ENCODE measurements at places on chromosomes 13 and 19.
A peak's percentile ranks its signal among the peaks of the same experiment; 100 is the strongest.

- DNase-seq: no peak
- no peak overlapping the region for H3K4me3 ChIP-seq
- H3K27ac ChIP-seq: peak overlapping the region; percentile 70
Observed at GRCh38 chr19:6812612-6813011, 40.1 kb downstream of the VAV1 start.

DNA sequence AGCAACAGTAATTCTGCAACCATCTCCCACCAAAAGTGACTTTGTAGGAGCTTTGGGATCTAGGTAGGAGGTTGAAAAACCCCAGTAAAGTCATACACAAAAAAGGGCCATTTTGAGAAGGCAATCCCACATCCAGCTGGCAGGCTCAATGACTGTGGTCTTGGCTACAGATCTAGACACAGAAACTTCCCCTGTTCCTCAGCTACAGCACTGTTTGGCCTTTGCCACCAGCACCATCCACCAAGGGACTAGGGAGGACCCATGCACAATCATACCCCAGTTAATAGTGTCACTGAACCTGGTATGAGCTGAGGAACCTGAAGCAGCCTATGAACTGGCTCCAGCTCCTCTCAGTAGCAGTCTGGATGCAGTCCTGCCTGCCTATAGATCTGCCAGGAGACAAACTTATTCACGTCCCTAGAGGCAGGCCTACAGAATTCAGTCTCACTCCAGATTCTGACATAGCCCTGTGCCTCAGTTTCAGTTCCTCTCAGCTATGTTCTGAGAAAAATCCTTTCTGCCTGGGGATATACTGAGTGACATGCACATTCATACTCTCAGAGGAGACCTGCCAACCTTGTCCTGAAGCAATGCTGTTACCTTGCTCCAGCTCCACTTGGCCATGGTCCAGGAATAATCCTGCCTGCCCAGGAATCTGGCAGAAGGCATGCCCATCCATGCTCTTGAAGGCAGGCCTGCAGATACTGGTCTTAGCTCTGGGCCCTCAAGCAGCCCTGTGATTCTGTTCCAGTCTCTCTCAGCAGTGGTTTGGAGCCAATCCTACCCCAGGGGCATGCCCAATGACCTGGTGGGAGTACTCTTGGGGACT is 2048.3 kb upstream of the PCDH20 start:
- H3K4me3 ChIP-seq: no peak overlapping the region
- H3K27me3 ChIP-seq: no peaks in the 10 kb centered on the region
- no peak overlapping the region for H3K27ac ChIP-seq
- H3K4me1 ChIP-seq: no peaks in the 10 kb centered on the region

DNA sequence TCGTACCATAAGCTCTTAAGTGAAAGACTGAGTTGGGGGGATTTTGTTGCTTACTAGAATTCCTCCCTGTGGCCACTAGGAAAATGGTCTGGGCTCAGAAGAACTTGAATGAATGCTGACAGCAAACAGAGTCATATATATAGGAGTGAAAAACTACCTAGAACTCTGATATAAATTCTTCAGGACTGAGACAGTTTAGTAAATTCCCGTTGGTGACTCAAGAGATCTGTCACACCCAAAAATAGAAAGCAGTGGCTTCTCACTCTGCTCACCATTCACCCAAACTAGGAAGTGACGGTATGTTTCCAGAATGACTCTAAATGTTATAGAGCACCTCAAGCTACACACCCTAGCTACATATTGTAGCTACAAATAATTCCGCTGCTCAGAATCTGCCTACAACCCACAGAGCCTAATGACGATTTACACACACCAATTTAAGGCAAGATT is 116.2 kb downstream of the TBC1D4 start:
- H3K4me1 ChIP-seq: peaks cover 22% of the 10 kb centered on the region
- peaks cover 7% of the 10 kb centered on the region for H3K27me3 ChIP-seq
- peak overlapping the region; percentile 76 for H3K27ac ChIP-seq
- H3K4me3 ChIP-seq: peak overlapping the region; percentile 78

DNA sequence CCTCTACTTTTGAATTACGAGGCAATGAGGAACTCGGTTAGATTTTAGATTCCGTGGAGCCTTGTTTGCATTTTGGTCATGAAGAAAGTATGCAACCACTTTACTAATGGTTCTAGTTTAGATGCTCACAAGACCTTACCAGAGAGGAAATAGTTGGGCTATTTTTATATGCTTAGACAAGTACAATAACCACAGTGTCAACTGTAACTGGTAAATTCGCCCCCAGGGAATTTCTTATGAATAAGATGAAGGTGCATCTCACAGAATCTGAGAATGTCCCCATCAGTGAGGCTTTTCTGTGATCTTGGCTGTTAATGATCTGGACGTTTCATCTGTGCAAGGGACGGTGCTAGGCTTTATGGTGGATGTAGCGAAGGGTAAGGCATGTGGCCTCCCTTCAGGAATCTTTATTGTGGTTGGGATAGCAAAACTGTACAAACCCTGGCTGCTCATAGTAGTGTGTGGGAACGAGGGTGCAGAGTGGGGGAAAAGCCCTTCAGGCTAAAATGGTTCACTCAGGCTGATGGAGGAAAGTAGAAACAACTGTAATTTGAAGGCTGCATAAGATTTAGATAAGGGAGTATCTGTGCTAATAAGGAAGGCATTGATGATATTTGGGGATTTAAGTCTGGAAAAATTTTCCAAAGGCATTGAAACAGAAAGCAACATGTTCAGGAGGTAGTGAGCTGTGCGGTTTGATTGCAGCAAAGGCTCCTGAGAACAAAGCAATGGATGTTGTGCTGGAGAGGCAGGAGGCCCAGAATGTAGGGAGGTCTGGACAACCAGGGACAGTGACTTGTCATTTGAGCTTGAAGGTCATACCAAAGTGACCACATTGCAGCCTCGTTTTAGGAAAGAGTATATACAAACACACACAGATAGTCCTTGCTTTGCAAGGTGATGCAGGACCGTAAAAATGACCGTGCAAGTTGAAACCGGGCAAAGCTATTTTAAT is 28.4 kb downstream of the UBAC2 start:
- H3K4me3 ChIP-seq: peak overlapping the region; percentile 74
- H3K36me3 ChIP-seq: no peaks in the 10 kb centered on the region
- peak; percentile 44 for DNase-seq
- peaks cover 83% of the 10 kb centered on the region for H3K4me1 ChIP-seq
- peak overlapping the region; percentile 84 for H3K27ac ChIP-seq
- peaks cover 4% of the 10 kb centered on the region for H3K27me3 ChIP-seq

GRCh38 chr19:29813642-29814041 is 1.9 kb downstream of the CCNE1 start:
- H3K36me3 ChIP-seq: no peaks in the 10 kb centered on the region
- DNase-seq: no peak
- peak overlapping the region; percentile 94 for H3K4me3 ChIP-seq
- H3K27me3 ChIP-seq: peaks cover 13% of the 10 kb centered on the region
- H3K4me1 ChIP-seq: peaks cover 10% of the 10 kb centered on the region

DNA sequence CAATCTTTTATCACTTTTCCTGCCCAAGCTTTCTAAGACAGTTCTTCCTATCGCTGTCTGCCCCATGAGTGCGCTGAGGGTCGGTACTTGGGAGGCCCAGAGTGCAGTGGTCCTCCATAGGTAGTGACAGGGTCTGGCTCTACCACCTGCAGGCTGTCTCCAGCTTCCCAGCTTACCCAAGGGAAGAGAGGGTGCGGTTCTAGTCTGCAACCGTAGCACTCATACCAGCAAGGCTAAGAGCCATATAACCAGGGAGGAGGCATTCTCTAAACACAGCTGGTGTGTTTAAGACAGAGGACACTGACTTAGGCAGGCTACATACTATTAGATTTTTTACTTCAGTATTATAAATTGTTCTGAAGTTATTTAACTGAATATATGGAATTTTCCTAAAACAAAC is 8.2 kb downstream of the PROZ start:
- H3K27me3 ChIP-seq: no peaks in the 10 kb centered on the region
- H3K27ac ChIP-seq: no peak overlapping the region
- H3K36me3 ChIP-seq: peaks cover 25% of the 10 kb centered on the region
- peaks cover 66% of the 10 kb centered on the region for H3K4me1 ChIP-seq

DNA sequence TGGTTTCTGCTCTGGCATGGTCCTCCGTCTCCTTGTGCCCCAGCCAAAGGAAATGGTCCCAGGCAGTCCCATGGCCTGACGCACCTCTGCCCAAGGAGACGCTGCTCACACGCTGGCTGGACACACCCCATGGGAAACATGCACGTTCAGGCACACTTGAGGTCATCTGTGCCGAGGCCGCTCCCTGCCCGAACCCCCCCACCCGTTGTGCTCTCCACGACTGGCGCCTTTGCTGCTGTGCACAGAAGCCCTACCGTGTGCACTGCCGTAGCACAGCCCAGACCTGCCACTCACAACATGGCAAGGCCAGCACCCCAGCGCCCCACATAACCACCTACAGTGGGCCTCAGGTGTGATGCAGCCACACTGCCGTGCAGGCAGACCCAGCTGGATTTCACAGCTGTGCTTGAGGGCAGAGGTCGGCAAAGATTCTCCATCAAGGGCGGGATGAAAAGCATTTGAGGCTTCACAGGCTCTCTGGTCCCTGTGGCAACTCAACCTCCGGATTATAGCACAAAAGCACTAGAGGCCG is 65.7 kb downstream of the SPACA7 start:
- no peak overlapping the region for H3K27ac ChIP-seq
- H3K4me3 ChIP-seq: no peak overlapping the region
- H3K36me3 ChIP-seq: no peaks in the 10 kb centered on the region
- peaks cover 3% of the 10 kb centered on the region for H3K27me3 ChIP-seq
- H3K4me1 ChIP-seq: no peaks in the 10 kb centered on the region
- no peak for DNase-seq
